ENCODE measurements at places on chromosomes 13 and 19. TPM values are rescaled to one million over a fixed set of nuclear protein-coding genes. Genes with fewer than 3 reads are reported as not detected.

Gene ZNF559
- total RNA-seq: 13.7 TPM

Gene ERICH4
- total RNA-seq: not detected

Gene CEACAM4
- total RNA-seq: not detected

Gene MED4
- total RNA-seq: 25.9 TPM

Gene GPX4
- total RNA-seq: 358 TPM

Gene SARS2
- total RNA-seq: 8.2 TPM

Gene LSM14A
- 75.6 TPM for total RNA-seq

Gene PTOV1
- total RNA-seq: 51.7 TPM

Gene NDUFA7
- 28.9 TPM for total RNA-seq

Gene PPP1R13L
- 0.53 TPM for total RNA-seq

Gene PLVAP
- total RNA-seq: 0.92 TPM

Gene PGLYRP2
- total RNA-seq: not detected

Gene ELF1
- total RNA-seq: 30.9 TPM

Gene FBXO17
- total RNA-seq: 15.3 TPM

Gene MBD3L3
- not detected for total RNA-seq

Gene ZNF626
- total RNA-seq: 9.5 TPM

Gene CGB5
- not detected for total RNA-seq

Gene ASF1B
- total RNA-seq: 12.6 TPM

Gene DCT
- under 0.01 TPM for total RNA-seq

Gene UNC13A
- 10.2 TPM for total RNA-seq

Gene ZIK1
- 7.6 TPM for total RNA-seq

Gene SLC25A41
- total RNA-seq: not detected

Gene SHD
- not detected for total RNA-seq

Gene ZNF66
- total RNA-seq: 1.2 TPM

Gene DMKN
- 0.53 TPM for total RNA-seq

Gene RFPL4AL1
- not detected for total RNA-seq

Gene ADPRHL1
- 0.37 TPM for total RNA-seq

Gene BCKDHA
- 23.1 TPM for total RNA-seq

Gene NTF4
- total RNA-seq: not detected

Gene CCDC70
- total RNA-seq: not detected

Gene APLP1
- 14.0 TPM for total RNA-seq

Gene FAM216B
- total RNA-seq: not detected

Gene VSTM2B
- not detected for total RNA-seq

Gene TNPO2
- 27.7 TPM for total RNA-seq

Gene FBXL12
- total RNA-seq: 10.7 TPM

Gene KLK15
- not detected for total RNA-seq

Gene CCL25
- total RNA-seq: not detected

Gene NPAS1
- 0.13 TPM for total RNA-seq

Gene CEACAM6
- total RNA-seq: not detected

Gene FPR3
- under 0.01 TPM for total RNA-seq

Gene LYPD3
- not detected for total RNA-seq

Gene CYP4F2
- total RNA-seq: not detected

Gene LGI4
- 0.06 TPM for total RNA-seq

Gene BRSK1
- total RNA-seq: 6.7 TPM

Gene RHPN2
- total RNA-seq: 0.66 TPM

Gene ZNF208
- total RNA-seq: 1.1 TPM

Gene ATP11A
- 5.0 TPM for total RNA-seq

Gene CCDC169
- total RNA-seq: 4.4 TPM

Gene C3
- 1.1 TPM for total RNA-seq

Gene ZNF442
- total RNA-seq: 6.5 TPM

Gene FUT3
- total RNA-seq: not detected

Gene MUC16
- total RNA-seq: not detected

Gene DPF1
- total RNA-seq: 1.5 TPM

Gene UBL3
- 11.2 TPM for total RNA-seq

All from aortic smooth muscle cell (primary cell).